ENCODE measurements at places on chromosomes 2 and 18. TPM values are rescaled to one million over a fixed set of nuclear protein-coding genes. Genes with fewer than 3 reads are reported as not detected.

DNA sequence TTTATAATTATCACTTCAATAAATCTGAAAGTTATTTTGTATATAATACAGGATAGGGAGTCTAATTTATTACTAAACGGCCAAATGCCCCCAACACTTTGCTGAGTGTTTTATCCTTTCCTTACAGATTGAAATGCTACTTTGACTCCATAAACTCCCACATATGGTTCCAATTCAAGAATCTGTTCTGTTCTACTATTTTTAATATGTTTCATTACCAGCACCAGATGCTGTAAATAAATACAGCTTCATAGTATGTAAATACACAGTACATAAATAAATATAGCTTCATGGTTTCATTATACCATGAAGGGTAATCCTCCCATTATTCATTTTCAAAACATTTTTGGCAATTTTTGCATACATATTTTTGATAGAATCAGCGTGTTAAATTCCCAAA is 34.0 kb upstream of the MREG start:
- H3K4me1 ChIP-seq, result peaks cover 8% of the 10 kb centered on the region
- H3K27me3 ChIP-seq, result no peaks in the 10 kb centered on the region
- H3K4me3 ChIP-seq, result no peak overlapping the region
- peaks cover 3% of the 10 kb centered on the region for H3K36me3 ChIP-seq
- DNase-seq, result no peak

DSEL gene
- 20.6 TPM for total RNA-seq

DNA sequence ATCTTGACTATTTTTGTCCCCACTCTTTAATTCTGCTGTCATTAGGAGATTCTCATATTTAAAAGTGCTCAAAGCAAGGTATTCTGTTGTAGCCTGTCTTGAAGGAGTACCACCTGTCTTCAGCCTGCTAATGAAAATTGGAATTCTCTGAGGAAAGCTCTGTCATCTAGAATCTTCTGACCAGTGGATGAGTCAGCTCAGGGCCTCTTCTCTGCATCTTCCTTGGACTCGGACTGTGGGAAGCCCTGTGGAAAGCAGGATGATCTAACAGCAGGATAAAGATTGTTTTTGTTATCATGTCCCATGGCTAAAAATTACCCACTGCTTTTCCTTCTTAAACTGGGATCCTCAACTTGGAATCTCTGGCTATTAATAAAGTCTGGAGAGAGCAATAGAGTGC is 18.7 kb upstream of the TMEM200C start:
- no peak overlapping the region for H3K4me3 ChIP-seq
- no peaks in the 10 kb centered on the region for H3K27me3 ChIP-seq
- no peaks in the 10 kb centered on the region for H3K36me3 ChIP-seq
- no peak for DNase-seq

GRCh38 chr18:7584646-7585275 is 17.6 kb downstream of the PTPRM start:
- H3K27me3 ChIP-seq, result no peaks in the 10 kb centered on the region
- no peak overlapping the region for H3K27ac ChIP-seq
- no peak overlapping the region for H3K4me3 ChIP-seq
- H3K4me1 ChIP-seq, result no peaks in the 10 kb centered on the region
- no peak for DNase-seq

DNA sequence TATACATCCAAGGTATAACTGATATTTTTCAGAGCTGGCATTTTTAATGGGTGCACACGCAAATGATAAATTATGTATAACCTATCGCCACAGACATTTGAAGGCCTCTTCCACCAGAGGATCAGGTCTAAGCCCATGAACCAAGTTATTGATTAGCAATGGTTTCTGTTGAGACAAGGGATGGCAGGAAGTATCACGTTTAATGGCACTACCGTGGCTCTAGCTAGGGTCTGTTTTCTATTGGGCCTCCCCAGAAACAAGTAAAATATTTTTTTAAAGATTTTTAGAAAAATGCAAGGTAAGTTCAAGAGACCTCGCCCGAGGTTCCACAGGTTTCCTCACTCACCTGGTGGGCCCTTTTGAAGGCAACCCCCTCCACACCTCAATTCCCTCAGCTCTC is 667 bp downstream of the GFPT1 start:
- no peaks in the 10 kb centered on the region for H3K4me1 ChIP-seq
- H3K27me3 ChIP-seq, result no peaks in the 10 kb centered on the region
- H3K4me3 ChIP-seq, result peak overlapping the region; percentile 65
- H3K27ac ChIP-seq, result no peak overlapping the region
- DNase-seq, result peak; percentile 11
- no peaks in the 10 kb centered on the region for H3K36me3 ChIP-seq

MYL12A gene
- total RNA-seq, result 247 TPM

CLEC4F gene
- total RNA-seq, result not detected

DNA sequence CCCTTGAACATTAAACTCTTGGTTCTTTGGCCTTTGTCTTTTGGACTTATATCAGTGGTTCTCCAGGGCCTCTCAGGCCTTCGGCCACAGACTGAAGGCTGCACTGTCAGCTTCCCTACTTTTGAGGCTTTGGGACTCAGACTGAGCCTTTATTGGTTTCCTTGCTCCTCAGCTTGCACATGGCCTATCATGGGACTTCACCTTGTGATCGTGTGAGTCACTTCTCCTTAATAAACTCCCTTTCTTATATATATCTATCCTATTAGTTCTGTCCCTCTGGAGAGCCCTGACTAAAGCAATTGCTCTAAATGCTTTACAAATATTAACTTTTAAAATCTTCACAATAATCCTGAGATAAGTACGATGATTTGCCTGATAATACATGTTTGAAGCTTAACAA is 353.6 kb upstream of the TRIB2 start:
- H3K36me3 ChIP-seq, result no peaks in the 10 kb centered on the region
- H3K4me1 ChIP-seq, result no peaks in the 10 kb centered on the region
- H3K4me3 ChIP-seq, result no peak overlapping the region
- H3K27me3 ChIP-seq, result no peaks in the 10 kb centered on the region
